ENCODE measurements at places on chromosomes 11 and 22.

GRCh38 chr22:30435674-30436126 lies 10.1 kb downstream of the MTFP1 start:
- peak; percentile 74 for DNase-seq

GRCh38 chr22:37894939-37895670 lies 11.0 kb upstream of the MICALL1 start:
- DNase-seq: no peak

DNA sequence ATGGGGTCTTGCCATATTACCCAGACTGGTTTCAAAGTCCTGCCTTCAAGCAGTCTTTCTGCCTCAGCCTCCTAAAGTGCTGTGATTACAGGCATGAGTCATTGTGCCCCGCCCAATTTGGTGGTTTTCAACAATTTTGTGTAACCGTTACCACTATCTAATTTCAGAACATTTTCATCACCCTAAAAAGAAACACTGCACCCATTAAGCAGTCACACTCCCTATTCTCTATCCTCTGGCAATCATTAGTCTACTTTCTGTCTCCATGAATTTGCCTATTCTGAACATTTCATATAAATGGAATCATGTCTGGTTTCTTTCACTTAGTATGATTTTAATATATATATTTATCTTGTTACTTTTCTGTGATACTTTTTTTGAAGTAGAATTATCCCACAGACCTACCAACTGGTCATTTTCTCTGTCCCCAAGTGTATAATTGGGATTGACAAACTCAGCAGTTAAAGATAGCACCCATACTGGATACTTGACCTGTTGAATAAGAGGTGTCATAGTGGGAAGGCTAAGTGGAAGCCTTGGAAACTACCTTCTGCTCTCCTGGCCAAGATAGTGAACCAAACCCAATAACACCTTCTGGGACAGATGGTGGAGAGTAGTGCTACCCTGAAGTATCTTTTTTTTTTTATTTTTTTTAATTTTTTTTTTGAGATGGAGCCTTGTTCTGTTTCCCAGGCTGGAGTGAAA lies 64.8 kb downstream of the STIM1 start:
- DNase-seq: peak; percentile 69

GRCh38 chr11:71180694-71181470 lies 71.5 kb downstream of the SHANK2 start:
- peak; percentile 19 for DNase-seq

- no peak for DNase-seq
Measured at GRCh38 chr22:30640839-30641430, 5.4 kb downstream of the SLC35E4 start.

DNA sequence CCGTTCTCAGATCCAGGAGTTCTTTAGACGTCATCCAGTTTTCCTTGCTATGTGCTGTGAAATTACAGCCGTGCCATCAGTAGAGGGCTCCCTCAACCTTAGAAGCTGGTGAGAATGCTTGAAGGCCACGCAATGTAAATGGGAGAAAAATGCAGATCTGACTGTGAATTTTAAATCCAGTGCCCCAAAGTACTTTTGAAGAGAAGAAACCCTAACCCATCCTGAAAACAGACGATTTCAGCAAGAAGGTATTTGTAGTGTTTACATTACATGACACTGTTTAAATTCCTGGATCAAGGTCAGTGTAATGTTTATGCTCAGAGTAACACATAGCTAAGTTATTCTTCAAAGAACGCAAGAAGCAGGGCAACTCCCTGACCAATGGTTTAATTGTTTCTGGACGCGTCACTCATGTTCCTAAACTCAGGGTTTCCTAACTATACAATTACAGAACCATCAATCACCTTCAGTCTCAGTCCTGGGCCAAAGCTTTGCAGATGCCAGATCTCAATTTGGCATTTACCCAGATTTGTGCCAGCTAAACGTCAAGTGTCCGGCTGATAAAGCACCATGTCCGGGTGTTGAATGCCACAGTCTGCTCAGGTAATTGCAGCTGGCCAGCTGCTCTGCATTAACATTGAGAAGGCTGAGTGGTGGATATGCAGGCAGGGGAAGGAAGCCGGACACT lies 38.2 kb downstream of the ADAMTS8 start:
- no peak for DNase-seq

GRCh38 chr11:70713988-70714665 lies 315.8 kb downstream of the CTTN start:
- no peak for DNase-seq

- DNase-seq: no peak
Measured at GRCh38 chr11:1025410-1026162, 10.9 kb downstream of the MUC6 start.

GRCh38 chr11:128917144-128917724 lies 25.4 kb downstream of the TP53AIP1 start:
- DNase-seq: no peak
